ENCODE measurements at places on chromosomes 6 and 20. TPM values are rescaled to one million over a fixed set of nuclear protein-coding genes. Genes with fewer than 3 reads are reported as not detected.

DNA sequence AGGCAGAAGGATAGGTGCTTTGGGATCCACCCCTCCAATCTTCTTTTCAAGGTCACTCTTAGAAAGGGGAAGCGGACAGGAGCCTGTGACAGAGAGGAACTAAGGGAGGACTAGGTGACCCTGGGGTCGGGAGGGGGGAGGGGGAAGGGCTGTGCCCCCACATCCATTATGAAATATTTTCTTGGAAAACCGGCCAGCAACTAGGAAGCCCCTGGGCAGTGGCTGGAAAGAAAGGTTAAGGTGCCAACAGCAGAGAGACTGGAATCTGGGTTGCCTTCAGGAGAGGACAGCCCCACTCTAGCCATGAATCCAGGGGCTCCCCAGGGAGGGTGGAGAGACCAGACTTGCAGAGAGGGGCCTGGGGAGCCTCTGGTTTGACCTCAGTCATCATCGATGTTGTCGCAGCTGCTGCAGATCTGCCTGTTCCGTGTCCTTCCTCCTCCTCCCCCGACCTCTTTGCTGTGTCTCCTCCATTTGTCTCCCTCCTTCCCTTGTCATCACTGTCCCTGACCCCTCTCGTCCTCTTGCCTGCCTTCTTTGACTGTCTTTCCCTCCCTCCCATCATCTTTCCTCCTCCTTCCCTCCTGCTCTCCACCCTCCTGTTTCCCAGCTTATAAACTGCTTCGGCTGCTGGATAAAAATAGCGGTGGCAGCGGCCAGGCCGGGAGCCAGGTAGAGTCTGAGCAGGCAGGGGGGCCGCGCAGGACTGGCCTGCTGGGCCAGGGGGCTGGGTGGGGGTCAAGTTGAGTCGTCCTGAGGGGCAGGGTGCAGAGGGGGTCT lies 3.2 kb downstream of the SLC29A1 start:
- DNase-seq, result no peak

- peak; percentile 51 for DNase-seq
These were observed 23.1 kb downstream of the VPS52 start for GRCh38 chr6:33248643-33248931.

The CNKSR3 gene
- 4.7 TPM for total RNA-seq

The UNC5CL gene
- total RNA-seq, result under 0.01 TPM

- peak; percentile 57 for DNase-seq
These were observed 695.9 kb downstream of the EPHA7 start for GRCh38 chr6:92723390-92723931.

The PAK5 gene
- not detected for total RNA-seq

The BTNL2 gene
- not detected for total RNA-seq

GRCh38 chr20:51339721-51340450 lies 202.6 kb downstream of the NFATC2 start:
- no peak for DNase-seq

DNA sequence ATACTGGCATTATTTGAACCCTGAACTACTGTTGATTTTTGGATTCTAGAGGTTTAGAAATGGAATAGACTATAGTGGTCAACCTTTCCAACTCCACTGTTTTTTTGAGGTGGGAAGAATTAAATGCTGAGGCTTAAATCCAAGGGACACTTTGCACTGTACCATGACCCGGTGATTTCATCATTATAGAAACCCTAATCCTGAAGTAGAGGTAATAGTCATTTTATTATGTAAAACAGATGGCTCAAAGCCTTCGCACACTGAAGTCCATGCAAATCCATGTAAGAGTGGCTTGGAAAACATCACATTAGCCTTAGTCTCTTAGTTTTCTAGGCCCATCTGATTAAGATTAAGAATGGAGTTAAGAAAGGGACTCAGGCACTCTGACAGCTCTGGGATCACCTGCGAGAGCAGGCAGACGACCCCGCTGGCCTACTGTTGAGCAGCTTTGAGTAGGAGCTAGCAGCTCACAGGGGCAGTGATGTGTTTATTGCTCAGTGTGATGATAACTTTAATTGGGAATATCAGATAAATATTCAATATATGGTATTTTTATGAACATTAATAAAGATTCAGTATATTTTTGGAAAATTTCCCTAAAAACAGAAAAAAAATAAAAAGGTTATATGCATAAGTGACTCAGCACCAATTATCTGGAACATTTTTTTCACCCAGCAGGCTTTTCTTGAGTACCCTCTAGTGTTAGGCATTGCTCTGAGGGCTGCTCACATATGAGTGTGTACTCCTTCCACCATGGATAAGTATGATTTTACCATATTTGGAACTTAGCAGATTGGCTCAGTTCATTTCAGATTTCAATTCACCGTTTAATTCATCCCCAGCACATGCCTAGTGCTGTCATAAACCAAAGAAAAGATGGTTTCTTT lies 13.4 kb downstream of the SLX4IP start:
- DNase-seq, result no peak

GRCh38 chr6:168968228-168968627 lies 285.4 kb downstream of the THBS2 start:
- DNase-seq, result peak; percentile 74

DNA sequence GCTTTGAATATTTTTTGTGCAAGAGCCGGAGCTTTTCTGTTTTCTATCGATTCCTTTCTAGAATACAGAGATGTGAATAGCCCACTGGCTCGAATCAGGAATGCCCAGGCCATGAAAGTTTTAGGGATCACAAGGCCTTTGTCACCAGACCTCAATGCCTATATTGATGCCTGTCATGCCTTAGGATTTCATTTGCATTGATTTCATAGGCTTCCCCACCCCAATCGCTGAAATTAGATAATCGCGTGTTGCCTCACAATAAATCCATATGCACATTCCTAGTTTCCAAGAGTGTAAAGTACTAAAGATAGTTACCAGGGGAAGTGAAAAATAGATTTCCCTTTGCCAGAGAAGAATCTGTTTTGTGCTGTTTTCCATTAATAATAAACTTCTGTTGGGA lies 150.8 kb downstream of the SASH1 start:
- DNase-seq, result no peak

GRCh38 chr20:37279820-37280219 lies 9.6 kb upstream of the MANBAL start:
- no peak for DNase-seq

- DNase-seq, result no peak
These were observed 85.5 kb upstream of the RPS6KA2 start for GRCh38 chr6:166712286-166713228.

DNA sequence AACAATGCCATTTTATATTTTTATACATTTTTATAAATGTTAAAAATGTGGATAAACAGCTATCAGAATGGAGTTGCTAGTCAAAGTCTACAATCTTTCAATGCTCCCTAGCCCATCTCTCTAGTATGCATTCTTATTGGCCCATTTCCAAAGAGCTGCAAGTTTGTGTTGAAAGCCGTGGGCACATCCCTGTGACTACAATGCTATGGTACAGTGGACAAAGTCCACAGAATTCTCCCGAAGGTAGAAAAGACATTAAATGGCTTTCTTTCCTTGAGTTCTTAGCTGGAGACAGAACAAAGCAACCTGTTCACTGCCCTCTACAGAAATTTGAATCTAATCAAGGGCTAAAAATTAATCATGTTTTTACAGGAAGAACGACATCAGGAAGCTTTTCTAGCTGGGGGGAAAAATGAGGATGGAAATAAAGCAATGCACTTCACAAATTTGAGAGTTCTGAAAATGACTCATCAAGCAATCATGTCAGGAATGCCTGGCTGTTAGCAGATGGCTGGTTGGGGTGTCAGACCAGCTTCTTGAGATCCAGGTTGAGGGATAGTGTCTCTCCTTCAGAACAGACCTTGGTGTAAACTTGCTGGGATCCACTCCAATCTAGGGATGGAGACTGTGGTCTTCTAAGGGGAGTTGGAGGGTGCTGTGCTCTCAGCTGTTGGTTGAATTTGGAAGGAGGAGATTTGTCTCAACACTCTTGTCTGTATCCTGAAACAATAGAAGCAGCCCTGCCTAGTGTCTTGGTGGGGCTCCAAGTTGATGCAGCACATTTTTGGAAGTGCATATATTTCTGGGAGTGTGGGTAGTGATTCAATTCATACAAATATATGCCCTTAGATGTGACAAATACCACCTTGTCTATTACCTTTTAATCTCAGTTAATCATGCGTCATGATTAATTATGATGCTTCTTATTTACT lies 143.4 kb upstream of the PHACTR1 start:
- DNase-seq, result peak; percentile 38

The CDH4 gene
- total RNA-seq, result 1.3 TPM

- DNase-seq, result no peak
These were observed 34.6 kb upstream of the TBC1D22B start for GRCh38 chr6:37222992-37223391.

The SAMD3 gene
- 5.5 TPM for total RNA-seq

The GMPR gene
- total RNA-seq, result 4.7 TPM

GRCh38 chr6:139883776-139884175 lies 509.3 kb upstream of the CITED2 start:
- DNase-seq, result peak; percentile 61

The ELOVL2 gene
- total RNA-seq, result 1.6 TPM
